ENCODE measurements at places on chromosomes 6 and 20.

DNA sequence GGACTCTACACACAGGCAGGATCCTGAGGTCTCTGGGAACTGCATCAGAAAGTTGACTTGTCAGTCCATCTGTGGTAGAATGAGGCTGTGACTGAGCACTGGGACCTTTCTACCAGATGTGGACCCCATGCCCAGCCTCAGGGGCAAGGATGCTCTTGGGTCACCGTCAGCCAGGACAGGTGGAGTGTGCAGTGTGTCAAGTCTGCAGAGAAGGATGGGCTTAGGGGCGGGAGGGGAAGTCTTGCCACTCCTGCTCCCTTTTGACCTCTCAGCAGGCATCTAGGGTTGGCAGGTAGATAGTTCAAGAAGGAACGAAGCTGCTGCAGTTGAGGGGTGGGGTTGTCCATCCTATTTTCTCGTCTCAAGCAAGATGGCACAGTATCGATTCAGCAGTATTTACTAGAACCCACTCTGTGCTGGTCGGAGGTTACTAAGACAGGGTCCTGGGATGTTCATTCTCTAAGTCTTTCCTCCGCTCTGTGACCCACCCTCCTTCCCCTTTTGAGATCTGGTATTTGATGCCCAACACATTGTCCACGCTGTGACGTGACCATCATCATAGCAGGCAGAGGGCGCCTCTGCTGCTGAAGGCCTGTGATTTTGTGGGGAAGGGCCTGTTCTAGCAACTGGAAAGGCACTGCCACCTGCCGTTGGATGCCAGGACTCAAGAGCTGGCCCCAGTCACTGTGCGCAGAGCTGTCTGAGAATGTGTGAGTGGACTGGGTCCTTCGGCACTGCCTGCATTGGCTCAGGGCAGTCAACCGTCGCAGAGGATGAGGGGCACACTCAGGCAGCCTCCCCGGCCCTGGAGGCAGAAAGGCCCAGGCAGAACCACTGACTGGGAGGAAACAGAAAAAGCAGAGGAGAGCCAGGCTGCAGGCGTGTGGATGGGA, 23.2 kb downstream of the RBCK1 start:
- peak; percentile 58 for DNase-seq

DNA sequence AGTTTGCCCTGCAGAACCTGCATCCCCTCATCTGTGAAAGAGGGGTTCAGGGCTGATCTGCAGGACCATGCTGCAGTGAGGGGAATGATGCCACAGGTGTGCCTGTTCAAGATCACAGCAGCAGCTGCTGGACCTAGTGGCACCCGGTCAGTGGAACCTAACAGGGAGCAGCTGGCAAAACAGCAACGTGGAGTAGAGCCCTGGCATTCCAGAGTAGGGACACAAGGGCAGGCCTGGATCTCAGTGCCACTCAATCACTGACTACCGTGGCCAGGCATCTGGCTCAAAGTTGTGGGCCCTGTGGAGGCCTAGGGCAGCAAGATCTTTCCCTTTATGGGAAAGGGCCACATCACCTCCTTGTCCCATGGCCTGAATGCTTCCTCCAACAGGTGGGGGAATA, 62.2 kb downstream of the INSM1 start:
- DNase-seq, result no peak

DNA sequence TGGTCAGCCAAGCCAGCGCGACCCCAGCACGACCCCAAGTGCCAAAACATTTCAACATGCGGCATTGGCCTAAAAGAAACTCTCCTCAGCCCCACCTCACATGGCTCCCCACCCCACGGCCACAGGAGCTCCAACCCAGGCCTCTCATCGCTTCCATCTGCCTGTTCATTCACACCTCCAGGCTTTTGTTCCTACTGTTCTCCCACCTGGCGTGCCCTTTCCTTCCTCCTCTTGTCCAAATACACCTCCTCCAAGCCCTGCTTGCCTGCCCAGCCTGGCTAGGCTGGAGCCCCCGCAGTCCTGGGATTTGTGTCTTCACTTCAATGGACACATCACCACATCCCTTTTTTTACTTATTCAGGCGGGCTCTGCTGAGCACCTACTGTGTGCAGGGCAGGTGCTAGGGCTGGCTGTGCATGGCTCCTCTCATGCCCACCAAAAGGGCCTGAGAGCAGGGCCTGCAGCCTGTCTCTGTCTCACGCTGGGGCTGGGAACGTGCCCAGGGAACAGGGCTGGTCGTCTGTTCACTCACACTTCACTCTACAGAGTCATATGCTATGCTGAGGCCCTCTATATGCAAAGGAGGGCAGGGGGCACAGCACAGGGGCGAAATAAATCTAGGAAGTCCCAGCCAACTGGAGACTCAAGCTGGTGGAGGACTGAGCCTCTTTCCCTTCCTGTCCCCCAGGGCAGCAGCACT, 61.1 kb downstream of the GRM4 start:
- no peak for DNase-seq

DNA sequence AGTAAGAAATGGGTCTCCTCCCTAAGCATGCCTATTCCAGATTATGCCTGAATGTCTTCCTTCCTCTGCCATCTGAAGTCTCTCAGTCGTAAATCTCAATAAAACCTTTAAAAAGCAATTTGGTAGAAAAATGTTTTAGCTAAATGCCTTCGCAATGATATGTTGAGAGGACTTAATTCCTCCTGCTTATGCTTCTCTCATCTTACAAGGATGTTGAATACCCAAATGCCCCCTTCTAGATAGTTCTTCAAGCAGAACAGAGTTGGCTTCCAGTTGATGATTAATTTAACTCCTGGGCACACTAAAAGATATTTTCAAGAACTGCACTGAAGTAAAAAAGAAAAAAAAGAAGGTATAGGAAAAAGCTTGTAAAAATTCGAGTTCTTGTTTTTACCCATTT, 275.0 kb upstream of the SPTLC3 start:
- no peak for DNase-seq

DNA sequence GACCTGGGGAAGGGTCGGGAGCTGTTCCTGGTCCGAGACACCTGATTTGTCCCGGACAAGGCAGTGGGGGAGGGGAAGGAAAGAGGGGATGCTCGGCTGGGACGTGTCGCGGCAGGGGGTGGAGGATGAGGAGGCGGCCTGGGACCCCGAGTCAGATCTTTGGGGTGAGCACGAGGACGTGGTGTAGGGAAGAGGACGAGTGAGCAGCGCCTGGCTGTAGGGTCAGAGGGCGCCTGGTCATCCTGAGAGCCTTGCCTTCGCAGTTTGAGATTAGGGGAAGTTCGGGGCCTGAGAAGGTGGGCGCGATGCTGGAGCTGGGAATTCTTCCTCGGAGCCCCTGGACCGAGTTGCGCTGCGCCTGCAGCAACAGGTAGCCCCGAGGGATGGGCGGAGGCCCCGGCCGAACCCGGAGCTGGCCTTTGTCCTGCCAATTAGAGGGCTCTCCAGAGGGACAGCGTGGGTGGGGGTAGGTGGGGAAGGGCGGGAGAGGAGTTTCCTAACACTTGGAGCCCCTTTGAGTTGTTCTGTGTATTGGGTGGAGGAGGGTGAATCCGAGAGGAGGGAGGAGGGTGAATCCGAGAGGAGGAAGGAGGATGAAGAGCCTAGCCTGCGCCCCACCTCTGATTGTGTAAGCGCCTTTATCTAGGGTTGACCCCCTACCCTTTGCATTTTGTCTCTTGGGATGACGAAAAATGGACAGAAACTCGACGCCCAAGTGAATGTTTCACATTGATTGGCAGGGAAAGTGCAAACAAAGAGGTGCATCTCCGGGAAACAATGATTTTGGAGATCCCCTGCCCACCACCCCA, 72.0 kb downstream of the SOX4 start:
- no peak for DNase-seq

GRCh38 chr6:114277220-114277619, 65.6 kb downstream of the HS3ST5 start:
- no peak for DNase-seq

DNA sequence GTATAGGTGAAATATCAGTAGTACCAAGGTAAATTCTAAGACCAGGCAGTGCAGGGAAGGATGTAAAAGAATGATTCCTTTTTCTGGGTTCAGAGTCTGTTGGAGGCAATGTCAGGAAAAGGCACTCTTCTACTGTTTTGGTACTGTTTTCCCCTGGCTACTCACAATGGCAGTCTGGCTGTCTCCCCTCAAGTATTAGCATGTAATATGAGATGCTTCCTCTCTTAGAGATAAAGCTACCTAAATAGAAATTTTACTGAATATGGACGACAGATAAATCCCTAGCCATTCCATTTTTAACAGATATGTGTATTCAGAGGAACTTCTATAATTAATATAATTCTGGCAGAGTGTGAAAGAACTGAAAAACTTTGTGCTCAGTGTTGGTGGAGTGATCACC, 3.5 kb downstream of the RNF8 start:
- no peak for DNase-seq

GRCh38 chr6:5730585-5731263, 276.0 kb downstream of the NRN1 start:
- peak; percentile 79 for DNase-seq

GRCh38 chr20:60339738-60340137, 381.5 kb downstream of the CDH26 start:
- DNase-seq, result no peak

DNA sequence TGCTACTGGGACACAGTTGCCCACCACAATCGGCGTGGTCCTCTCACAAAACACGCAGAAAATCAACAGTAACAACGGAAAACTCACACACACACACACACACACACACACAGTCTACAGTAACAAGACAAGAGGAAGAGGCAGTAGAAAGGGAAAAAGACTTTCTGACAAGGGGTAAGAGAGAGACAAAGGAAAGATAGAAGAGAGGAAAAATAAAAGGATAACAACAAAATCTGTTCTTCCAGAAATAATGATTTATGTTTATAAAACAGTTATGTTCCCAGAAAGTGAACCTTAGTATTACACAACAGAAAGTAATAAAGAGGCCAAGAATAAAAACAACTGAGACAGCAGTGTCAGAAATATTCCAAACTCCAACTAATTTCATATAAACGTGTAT, 2.9 kb downstream of the RANBP9 start:
- DNase-seq, result no peak

DNA sequence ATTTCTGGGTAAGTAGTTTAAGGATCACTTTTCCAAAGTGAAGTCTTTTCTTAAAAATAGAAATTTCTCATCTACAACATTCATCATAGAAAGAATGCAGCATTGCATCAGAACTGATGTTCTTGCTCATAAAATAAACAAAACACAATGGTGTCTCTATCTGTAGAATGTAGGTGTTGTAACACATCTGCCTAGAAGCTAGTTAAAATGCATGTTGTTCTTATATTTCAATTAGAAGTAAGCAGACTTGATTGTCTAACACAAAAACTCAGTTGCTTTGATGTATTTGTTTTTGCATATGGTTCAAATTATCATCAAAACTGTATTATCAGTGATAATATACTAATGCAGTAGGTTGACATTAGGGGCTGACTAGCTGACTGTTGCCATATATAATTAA, 654.7 kb upstream of the FLRT3 start:
- no peak for DNase-seq

DNA sequence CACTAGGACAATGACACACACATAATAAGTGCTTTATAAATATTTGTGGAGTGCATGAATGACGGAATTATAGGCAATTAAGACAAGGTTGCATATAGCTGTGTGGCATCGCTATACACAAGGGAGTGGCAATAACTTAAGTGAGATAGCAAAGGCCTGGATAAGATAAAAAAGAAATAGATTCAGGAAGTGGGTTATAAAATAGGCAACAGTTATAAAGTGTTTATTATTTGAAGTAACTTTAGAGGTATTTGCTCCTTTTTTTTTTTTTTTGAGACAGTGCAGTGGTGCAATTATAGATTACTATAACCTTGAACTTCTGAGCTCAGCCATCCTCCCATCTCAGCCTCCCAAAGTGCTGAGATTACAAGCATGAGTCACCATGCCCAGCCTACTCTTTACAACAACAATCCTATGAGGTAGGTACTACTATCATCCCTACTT, 75.9 kb upstream of the LOC128125822 start:
- DNase-seq, result no peak

DNA sequence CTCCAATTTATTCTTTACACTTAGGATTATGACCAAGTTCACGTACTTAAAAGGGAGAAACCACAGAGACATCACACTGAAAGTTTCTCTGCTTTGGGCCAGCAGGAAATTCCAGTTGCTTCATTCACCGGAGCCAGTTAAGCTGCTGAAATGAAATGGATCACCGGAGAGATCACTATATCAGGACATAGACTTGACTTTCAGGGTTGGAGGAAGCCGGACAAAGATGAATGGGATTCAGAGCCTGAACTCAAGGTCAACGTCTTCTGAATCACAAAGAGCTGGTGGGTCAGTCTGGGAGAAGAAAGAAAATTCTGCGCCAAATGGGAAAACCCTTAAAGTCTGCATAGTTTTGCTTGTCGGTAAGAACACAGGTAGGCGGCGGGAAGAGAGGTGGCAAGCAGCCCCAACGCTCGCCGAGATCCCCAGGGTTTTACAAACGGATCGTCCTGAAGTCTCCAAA, 81.9 kb upstream of the CCDC28A start:
- DNase-seq, result peak; percentile 36

DNA sequence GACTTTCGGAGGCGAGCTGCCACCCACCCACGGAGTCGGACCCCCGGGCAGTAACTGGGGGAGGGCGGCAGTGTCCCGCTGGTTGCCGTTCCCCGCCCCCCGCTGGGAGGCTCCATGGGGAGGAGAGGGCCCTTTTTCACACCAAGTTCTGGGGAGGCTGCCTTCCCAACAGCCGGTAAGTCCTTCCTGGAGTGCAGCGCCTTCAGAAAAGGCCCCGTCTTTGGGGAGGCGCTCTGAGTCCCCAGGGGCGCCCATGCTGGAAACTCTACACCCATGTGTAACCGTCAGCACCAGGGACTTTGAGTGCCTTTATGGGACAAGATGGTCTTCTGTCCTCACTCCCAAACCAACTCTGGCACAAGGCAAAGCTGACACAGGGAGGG, 430 bp upstream of the SOX18 start:
- no peak for DNase-seq

DNA sequence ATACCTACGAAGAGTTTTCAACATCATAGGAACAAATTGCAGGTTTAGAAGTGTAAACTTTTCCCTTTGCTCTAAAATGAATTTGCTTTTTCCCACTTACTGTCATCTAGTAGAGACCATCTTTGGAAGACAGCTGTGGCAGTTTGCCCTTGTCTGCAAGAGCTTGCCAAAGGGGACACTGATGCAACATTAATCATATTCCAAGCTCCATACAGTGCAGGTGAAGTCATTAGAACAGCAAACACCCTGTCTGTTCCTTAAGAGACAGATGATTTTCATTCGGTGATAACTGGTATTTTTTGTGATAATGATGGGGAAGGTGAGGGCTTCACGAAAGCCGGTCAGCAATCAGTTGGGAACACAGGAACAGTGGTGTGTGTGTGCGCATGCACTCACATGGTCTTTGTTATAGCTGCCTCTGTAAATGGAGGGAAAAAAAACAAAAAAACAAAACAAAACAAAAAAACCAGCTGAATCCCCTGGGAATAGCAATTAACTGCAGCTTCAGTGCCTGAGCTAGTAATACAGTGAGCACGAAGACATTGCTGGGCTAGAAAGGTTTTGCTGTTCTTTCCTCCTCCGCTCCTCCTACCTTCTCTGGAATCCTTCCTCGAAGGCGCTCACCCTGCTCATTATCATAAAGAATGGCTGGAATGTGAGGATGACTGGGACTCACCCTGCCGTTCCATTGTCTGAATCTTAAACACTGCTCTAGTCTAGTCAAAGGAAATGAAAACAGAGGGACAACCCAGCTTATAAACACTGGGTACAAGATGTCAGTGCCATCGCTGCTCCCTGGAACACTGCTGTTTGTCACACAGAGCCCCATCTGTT, 35.2 kb upstream of the KIF13A start:
- peak; percentile 24 for DNase-seq

Data from retinal pigment epithelial cell (primary cell).